ENCODE measurements at places on chromosomes 1 and 21.

GRCh38 chr21:42347601-42348327 lies 3.0 kb downstream of the TFF2 start:
- no peak for DNase-seq

- peak; percentile 31 for DNase-seq
These were observed 7.9 kb upstream of the ADGRB2 start for GRCh38 chr1:31771891-31772668.

DNA sequence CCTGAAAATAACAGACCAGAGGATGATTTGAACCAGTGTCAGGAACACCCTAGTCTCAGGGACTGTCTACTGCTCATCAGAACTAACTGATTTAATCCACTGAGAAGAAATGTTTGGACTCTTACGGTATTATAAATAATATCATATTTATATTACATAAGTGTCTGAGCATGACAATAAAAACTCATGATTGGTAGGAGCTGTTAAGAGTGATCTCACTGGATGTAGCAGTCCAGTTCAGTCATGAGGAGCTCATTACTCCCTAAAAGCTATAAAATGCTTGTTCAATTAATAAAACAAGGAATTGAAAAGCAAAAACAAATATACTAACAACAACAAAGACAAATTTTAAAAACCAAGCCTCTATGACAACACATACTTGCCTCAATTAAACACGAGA lies 68.8 kb upstream of the BCL9 start:
- no peak for DNase-seq

DNA sequence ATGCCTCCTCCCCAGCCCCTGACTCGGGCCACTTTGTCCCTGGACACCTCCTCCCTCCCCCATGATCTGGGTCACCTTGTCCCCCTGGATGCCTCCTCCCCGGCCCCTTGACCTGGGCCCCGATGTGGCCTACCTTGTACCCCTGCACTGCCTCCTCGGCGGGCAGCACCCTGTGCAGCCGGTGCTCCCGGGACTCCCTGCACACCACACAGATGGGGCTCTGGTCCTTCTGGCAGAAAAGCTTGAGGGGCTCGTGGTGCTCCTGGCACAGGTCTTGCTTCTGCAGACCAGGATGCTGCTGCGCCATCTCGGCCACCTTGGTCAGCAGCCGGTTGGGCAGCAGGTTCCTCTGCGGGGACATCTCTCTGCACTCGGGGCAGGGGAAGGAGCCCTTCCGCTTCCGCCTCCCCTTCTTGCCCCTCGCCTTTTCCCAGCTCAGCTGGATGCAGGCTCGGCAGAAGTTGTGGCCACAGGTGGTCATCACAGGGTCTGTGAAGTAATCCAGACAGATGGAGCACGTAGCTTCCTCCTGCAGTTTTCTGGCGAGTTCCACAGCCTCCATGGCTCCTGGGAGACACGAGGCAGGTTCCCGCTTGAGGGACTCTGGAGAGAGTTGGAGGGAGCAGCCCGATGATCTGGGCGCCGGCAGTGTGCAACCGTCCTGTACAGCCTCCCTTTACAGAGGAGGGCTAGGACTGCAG lies 2.0 kb downstream of the TRIM17 start:
- DNase-seq: no peak

GRCh38 chr1:116471241-116471640 lies 98.2 kb downstream of the ATP1A1 start:
- DNase-seq: no peak

- no peak for DNase-seq
These were observed 70.6 kb downstream of the OBSCN start for GRCh38 chr1:228278432-228278941.

- peak; percentile 51 for DNase-seq
These were observed 45.8 kb upstream of the DMRTB1 start for GRCh38 chr1:53413175-53414001.

DNA sequence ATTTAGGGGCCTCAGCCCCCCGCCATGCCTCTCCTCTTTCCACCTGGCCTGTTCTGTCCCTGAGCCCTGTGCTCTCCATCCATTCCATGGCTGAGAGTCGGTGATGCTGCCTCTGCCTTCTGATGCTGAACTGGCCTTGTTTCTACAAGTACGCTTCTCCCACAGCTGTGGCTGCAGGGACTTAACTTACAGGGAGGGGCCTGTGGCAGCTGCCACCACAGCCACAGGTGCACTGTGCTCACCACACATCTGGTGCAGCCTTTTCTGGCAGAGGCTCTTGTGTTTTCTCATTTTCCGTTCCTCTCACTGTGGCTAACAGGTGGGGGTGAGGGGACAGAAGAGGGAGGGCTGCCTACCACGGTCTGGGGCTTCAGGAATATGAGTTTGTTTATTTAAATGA lies 4.2 kb downstream of the FMO1 start:
- no peak for DNase-seq

- DNase-seq: peak; percentile 14
These were observed 75.5 kb upstream of the ATP5PO start for GRCh38 chr21:33991133-33991532.

DNA sequence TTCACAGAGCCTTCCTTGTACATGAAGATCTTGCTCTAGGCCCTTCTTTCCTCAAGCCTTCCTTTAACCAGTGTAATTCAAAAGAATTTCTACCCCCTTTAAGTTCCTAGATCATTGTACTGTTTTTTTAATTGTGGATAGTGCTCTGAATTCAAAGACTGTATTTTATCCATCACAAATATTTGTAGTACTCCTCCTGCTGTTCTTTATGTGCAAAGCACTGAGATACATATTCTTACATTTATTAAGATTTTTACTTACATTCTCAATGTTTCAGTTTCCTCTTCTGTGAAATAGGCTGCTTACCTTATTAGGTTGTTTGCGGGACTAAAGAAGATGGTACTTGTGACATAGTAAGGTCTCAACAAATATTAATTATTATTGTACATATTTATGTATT lies 168.8 kb upstream of the PDE4B start:
- no peak for DNase-seq

DNA sequence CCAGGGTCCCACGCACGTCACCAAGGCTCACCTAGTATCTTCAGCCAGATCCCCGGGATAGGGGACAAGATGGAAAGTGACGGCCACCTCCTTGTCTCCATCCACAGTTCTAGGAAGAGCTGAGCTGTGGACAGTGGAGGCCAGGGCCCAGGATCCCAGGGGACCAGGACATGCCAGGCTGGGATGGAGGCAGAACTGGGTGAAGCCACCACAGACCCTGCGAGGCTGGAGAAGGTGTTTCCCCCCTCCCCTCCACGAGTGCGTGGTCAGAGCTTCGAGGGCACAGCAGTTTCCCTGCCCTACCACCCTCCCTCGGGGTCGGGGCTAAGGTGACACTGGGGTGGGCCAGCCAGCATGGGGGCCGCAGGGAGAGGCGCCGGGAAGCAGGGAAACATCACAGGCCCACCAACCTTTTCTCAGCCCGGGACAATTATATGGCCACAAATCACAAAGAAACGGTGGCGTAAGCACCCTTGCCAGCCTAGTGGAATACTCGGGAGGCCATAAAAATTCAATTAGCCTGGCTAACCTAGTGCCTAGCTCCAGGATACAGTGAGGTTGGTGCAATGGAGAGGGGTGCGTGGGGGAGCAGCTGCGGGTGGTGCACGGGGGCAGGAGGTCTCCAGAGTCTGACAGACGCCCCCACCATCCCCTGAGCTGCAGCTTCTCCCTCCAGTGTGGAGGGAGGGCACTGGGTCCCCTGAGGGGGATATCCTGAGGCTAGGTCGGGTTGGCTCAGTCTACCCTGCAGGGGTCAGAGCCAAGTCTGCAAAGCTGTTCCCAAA lies 13.4 kb downstream of the DRAXIN start:
- DNase-seq: no peak

- DNase-seq: peak; percentile 51
These were observed 67.4 kb downstream of the LUZP1 start for GRCh38 chr1:23101101-23101827.

DNA sequence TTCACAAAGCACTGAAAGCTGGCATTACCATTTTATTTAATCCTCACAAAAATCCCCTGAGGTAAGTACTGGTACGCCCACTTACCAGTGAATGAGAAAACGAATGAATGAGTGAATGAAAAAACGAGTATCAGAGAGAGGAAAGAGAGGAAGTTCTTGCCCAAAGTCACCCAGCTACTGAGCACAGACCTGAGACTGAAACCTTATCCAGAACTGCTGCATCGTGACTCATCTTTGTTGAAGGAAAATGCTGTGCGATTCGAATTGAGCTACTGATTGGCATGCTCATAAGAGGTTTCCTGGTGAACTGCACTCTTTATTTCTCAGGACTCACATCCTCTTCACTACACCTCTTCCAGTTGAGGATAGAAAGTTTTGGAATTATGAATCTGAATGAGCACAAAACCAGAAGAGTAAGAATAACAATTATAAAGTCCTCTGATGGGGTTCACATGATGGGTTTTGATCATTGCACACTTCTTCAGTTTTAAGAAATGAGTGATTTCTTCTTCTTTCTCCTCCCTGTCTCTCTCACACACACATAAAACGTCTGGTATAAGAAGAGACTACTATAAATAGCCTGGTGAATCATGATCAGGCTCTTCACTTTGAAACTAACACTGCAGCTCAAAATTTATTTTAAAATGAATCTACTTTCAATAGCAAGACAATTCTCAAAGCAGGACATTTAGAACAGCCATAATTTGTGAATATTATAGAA lies 32.1 kb downstream of the IL12RB2 start:
- peak; percentile 63 for DNase-seq

DNA sequence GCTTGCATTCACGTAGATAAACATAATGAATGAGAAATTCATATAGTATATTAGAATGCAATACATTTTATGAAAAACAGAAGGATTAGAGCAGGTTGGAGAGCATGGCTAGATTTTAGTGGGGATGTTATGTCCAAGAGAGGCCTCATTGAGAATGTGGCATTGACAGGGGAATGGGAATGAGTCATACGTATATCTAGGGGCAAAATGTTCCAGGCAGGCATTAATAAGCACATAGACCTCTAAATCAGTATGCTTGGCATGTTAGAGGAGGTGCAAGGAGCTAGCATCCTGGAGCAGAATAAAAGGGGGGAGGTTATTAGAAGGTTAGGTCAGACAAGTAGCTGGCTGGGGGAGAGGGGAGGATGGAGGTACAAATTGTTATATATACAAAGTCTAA lies 93.0 kb downstream of the USH2A start:
- DNase-seq: no peak

DNA sequence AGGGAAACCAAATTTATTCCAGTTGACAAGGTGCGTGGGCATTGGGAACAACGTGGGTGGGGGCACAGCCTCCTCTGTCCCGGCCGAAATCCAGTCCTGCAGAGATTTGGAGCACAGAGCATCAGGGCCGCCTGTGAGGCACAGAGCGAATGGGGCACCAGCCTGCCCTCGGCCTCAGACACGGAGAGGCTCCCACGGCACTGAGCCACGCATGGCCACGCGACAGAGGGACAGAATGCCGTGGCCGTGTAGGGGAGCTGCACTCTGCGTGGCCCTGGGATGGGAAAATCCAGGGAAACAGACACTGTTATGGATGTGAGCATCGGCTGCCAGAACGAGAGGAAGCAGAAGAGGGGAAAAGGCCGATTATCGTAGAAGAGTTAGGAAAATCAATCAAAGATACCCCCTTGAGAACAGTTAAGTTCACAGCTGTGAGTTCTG lies 13.5 kb upstream of the C1orf159 start:
- no peak for DNase-seq

GRCh38 chr1:209341146-209341545 lies 242.4 kb upstream of the CAMK1G start:
- no peak for DNase-seq

GRCh38 chr1:68293609-68294366 lies 61.5 kb upstream of the WLS start:
- peak; percentile 56 for DNase-seq

GRCh38 chr21:18894387-18894786 lies 490.8 kb upstream of the TMPRSS15 start:
- no peak for DNase-seq

DNA sequence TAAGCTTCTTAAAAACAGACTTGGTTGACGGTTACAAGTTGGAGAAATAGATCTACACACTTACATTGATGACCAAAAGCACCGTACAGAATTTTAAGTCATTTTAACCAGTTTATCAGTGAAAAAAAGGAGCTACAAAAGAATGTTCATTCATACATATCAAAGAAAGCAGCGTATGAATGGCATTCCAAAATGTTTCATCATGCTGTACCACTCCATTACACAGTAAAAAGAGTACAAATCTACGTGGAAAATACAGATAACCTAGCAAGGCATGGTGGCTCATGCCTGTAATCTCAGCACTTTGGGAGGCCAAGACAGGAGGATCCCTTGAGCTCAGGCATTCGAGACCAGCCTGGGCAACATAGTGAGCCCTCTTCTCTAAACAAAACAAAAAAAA lies 40.3 kb downstream of the ZZZ3 start:
- no peak for DNase-seq

DNA sequence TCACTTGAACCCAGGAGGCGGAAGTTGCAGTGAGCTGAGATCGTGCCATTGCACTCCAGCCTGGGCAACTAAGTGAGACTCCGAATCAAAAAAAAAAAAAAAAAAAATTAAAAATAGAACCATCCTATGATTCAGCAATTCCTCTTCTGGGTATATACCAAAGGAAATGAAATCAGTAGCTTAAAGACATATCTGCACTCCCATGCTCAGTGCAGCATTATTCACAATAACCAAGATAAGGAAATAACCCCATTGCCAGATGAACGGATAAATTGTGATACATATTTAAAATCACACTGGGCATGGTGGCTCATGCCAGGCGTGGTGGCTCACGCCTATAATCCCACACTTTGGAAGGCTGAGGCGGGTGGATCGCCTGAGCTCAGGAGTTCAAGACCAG lies 23.8 kb downstream of the ALDH9A1 start:
- no peak for DNase-seq

DNA sequence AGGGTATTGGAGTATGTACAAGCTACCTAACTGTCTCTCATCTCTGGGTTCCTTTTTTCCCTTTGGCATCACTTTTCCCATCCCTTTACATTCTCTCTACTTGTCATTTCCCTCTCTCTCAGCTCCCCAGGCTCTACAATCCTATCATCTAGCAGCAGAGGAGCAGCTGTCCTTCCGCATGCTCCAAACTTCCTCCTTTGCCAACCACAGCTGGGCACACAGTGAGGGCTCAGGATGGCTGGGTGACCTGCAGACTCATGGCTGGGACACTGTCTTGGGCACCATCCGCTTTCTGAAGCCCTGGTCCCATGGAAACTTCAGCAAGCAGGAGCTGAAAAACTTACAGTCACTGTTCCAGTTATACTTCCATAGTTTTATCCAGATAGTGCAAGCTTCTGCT lies 561 bp downstream of the CD1E start:
- DNase-seq: no peak

- DNase-seq: no peak
These were observed 40.8 kb upstream of the KIRREL1 start for GRCh38 chr1:157952601-157953000.
